NCI-H524 treated with DMSO at 0.1 percent for 48 hours (cell line): ENCODE measurements at places on chromosomes 7 and 10.

DNA sequence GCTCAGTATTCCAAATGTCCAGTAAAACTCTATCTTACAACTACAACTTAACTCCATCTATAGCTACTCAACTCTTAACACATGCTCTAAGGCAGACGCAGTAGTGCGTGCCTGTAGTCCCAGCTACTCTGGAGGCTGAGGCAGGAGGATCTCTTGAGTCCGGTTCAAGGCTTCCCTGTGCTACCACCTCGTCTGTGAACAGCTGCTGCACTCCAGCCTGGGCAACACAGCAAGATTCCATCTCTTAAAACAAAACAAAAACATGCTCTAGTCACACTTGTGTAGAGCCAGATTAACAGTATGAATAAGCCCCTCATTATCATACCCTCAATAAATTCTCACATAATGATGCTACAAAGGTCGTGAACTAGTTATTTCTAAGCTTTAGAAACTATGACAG is 3.6 kb downstream of the BAZ1B start:
- no peak for DNase-seq

DNA sequence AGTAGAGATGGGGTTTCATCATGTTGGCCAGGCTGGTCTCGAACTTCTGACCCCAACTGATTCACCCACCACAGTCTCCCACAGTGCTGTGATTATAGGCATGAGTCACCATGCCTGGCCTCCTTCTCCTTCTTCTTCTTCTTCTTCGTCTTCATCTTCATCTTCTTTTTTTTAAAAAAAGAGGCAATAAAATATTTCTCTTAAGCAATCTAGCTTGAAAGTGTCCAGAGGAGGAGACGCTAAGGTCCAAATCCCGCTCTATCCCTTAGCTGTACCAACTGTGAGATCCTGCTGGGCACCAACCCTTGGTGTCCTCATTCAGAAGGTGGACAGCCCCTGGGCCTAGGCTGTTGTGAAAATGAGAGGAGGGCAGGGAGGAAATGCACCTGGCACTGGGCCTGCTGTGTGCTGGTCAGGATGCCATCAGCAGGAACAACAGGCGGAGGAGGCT is 13.9 kb upstream of the PSAP start:
- no peak for DNase-seq

DNA sequence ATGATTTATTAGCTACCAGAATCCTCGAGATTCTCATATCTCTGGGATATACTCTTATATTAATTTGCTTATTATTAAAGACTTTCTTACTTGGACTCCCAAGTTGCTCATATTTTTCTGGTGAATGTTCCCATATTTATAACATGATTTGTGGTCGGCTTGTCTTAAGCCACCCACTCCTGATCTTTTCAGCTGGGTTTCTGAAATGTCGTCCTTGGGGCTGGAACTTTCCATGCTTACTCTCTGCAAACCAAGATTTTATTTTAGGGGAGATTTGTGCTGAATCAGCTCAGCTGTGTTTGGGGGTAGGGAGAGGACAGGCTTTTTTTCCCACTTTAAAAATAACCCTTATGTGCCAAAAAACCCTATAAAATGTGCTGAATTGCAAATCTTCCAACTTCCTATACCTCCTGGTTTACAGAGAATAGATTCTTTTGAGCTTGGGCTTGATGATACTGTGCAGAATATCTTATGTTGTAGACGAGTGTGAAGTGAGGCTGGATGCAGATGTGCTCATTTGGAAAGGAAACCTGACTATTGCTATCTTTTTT is 162.1 kb downstream of the SND1 start:
- DNase-seq: no peak

- no peak for DNase-seq
Measured at GRCh38 chr10:57262892-57263291, 901.8 kb upstream of the ZWINT start.

DNA sequence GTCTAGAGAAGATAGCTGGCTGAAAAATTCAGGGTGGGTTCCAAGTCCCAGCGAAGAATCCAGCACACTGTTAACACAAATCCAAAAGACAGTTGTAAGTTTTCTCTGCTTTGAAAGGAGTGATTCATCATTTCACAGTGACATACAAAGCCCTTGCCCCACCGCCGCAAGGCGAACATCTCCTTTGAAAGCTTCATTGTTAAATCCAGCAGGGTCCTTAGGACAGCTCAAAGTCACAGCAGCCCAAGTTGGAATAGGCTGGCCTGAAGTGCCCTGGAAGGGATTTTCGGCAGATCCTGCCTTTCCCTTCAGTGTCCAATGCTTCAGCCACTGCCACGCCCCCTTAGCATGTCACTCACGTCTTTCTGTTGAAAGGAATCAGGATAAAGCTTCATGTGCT is 526.1 kb downstream of the CALN1 start:
- DNase-seq: no peak

DNA sequence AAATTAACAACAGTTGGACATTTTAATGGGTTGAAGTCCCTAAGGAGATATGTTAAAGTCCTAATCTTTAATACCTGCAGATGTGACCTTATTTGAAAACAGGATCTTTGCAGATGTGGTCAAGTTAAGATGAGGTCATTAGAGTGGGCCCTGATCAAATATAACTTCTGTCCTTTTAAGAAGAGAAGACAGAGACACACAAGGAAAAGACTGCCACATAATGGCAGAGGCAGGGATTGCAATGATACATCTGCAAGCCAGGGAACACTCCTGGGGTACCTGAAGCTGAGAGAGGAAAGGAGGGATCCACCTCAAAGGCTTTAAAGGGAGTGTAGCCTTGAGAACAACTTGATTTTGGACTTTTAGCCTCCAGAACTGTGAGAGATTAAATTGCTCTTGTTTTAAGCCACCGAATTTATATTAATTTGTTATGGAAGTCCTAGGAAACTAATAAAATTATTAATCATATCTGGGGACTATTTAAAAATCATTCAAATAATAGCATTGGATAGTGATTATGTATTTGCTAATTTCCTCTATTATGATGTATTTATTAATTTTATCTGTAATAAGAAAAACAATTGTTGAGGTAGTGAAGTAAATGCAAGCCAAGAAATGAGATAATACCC is 700.0 kb upstream of the PCDH15 start:
- no peak for DNase-seq

- DNase-seq: no peak
Measured at GRCh38 chr7:148212731-148213130, 377.8 kb upstream of the C7orf33 start.

DNA sequence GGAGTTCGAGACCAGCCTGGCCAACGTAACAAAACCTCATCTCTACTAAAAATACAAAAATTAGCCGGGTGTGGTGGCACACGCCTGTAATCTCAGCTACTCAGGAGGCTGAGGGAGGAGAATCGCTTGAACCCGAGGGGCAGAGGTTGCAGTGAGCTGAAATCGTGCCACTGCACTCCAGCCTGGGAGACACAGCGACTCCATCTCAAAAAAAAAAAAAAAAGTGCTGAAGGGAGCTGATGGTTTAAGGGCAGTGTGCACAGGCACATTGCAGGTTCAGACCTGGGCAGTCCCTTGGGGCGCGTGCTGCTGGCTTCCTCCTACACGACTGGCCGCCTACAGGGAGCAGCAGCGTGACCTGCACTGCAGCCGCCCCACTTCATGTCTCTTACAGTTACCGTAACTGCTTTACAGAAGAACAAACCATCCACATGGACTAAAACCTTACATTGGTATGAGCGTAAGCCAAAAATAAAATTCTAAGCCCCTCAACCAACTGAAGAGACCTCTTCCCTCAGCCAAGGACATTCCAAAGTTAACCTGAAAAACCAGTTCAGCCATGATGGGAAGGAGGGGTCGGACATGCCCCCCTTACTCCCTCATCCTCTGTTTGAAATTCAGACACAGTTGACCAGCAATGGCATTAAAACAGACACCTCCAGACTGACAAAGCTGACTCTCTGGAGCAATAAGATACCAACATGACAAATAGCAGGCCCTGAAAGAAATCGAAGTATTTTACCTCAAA is 262.2 kb downstream of the ZMYND11 start:
- no peak for DNase-seq

DNA sequence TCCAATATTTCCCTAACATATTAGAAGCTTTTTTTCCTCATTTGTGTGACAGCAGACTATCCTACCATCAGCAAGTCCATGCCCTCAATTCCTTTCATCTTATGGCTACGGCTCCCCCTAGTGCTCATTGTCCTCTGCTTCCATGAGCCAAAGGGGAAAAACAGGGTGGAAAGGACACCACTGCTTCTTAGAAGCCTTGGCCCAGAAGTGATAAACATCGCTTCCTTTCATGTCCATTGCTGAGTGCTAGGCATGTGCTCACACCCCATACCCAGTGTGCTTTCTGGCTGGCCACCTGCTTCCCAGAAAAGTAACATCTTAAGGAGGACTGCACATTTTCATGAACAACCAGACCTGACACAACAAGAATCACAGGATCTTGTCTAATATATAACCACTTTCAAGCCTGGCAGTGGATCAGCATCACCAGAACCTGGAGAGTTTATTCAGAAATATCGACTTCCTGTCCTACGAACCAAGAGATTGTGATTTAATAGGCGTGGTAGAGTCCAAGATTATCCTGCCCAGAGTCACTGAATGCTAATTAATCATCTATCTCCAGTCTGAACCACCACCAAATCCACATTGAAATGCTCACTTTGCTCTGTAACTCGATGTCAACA is 650.5 kb upstream of the SORCS1 start:
- DNase-seq: no peak

DNA sequence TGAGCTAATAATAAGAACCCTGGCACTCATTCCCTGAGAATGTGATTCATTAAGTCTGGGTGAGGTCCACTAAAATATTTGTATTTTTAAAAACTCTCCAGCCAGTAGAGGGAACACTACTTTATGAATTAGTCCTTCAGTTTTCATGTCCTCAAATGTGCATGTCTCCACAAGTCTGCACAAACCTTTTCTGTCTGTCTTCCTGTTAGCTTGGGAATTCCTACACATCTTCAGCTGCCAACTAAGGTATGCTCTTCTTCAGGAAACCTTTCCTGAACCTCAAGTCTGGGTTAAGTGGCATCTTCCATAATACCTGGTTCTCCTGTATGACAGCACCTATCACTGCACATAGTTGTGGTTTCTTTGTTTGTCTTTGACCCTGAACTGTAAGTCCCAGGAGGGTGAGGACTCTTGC is 119.6 kb upstream of the MKX start:
- DNase-seq: no peak

GRCh38 chr7:106053109-106053508 is 59.0 kb downstream of the SYPL1 start:
- no peak for DNase-seq

- DNase-seq: no peak
Measured at GRCh38 chr7:27635728-27636127, 27.0 kb downstream of the HIBADH start.

- DNase-seq: no peak
Measured at GRCh38 chr10:69955211-69955805, 97.3 kb upstream of the MACROH2A2 start.

- no peak for DNase-seq
Measured at GRCh38 chr10:118967160-118967559, 62.4 kb upstream of the NANOS1 start.

- DNase-seq: no peak
Measured at GRCh38 chr7:11486271-11486670, 345.7 kb downstream of the THSD7A start.

GRCh38 chr10:72846238-72846637 is 47.3 kb upstream of the OIT3 start:
- DNase-seq: no peak

- DNase-seq: no peak
Measured at GRCh38 chr10:75857269-75857846, 425.9 kb downstream of the LRMDA start.

DNA sequence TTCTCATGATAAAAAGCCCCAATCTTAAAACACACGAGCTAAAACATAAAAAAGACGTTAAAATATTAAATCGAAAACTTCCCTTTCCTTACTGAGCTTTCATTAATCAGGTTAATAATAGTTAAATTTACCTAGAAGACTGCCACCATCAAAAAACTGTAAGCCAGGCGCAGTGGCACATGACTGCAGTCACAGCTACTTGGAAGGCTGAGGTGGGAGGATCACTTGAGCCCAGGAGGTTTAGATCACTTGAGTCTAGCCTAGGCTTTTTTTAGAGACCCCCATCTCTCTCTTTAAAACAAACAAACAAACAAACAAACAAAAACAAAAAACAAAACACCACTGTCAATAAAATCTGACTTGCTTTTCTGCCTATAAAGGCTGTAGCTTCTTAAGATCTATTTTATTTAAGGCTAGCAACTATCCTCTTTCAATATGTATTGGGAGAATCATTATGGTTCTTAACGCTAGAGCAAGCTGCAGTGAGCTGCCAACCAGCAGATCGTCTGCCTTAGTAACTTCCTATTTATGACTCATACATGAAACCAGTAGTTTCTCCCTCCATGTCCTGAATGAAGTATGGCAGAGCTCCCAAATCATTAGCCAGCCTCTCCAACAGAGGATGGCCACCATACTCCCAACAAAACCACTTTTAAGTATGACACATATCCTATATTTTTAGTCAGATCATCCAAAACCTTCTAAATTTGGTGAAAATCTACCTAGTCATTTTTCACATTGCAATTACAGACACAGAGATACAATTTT is 163.7 kb downstream of the SRPK2 start:
- DNase-seq: no peak

GRCh38 chr10:21315645-21316220 is 209.7 kb downstream of the SKIDA1 start:
- DNase-seq: no peak

GRCh38 chr7:27159266-27160144 is 3.0 kb upstream of the HOXA7 start:
- DNase-seq: no peak

GRCh38 chr10:33242931-33243330 is 91.5 kb downstream of the NRP1 start:
- DNase-seq: no peak

GRCh38 chr10:50260791-50261281 is 9.5 kb upstream of the ASAH2 start:
- no peak for DNase-seq

DNA sequence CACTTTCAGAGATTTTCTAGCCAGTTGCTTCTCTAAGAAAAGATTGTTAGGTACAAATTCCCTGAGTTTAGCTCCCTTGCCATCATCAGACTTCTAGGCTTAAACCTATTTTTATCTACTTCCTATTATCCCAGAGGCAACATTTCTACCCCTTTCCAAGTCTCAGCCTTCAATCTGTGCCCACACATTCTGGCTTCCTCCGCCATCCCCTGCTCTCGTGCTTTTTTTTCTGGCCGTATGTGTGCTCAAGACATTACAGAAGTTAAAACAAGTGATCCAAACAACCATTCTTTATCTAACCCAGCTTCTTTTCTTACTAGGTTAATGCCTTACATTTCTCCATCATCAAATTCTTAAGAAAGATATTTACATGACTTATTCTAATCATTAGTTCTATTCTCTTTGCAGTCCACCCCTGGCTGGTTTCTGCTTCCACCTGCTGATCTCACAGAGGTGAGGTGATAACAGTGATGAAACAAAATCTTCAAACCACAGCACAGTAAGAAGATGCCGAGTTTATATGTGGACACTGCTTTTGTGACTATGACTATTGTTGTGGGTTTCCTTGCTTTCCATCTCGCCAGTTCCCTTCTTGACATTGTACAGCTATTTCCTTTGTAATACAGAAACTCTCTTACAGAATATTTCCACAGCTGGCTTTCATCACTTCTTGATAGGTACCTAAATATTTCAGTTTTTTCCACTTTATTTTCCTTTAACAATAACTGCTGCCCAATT is 18.3 kb upstream of the CDK6 start:
- DNase-seq: no peak

GRCh38 chr10:46035923-46036849 is 5.8 kb upstream of the NCOA4 start:
- no peak for DNase-seq
